ENCODE measurements at places on chromosomes 6 and 20.

DNA sequence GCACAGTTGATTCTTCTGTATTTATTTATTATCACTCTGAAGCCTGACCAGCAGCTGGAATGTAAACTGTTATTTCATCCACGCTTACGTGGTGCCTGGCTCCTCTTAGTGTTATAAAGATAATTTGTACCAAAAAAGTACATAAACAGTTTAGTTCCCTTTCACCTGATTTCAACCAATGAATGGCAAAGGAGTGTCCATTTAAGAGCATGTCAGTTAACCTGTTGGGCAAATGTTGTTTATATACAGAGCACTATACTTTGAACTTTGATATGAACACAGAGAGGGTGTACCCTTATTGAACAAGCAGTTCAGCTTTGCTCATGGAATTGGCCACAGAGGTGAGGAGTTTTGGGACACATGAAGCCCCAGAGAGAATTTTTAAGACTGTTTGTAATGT is 7.2 kb upstream of the CTCFL start:
- no peak for DNase-seq

DNA sequence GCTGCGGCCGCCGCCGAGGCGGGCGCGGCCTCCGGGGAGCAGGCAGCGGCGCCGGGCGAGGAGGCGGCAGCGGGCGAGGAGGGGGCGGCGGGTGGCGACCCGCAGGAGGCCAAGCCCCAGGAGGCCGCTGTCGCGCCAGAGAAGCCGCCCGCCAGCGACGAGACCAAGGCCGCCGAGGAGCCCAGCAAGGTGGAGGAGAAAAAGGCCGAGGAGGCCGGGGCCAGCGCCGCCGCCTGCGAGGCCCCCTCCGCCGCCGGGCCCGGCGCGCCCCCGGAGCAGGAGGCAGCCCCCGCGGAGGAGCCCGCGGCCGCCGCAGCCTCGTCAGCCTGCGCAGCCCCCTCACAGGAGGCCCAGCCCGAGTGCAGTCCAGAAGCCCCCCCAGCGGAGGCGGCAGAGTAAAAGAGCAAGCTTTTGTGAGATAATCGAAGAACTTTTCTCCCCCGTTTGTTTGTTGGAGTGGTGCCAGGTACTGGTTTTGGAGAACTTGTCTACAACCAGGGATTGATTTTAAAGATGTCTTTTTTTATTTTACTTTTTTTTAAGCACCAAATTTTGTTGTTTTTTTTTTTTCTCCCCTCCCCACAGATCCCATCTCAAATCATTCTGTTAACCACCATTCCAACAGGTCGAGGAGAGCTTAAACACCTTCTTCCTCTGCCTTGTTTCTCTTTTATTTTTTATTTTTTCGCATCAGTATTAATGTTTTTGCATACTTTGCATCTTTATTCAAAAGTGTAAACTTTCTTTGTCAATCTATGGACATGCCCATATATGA is 3.2 kb downstream of the MARCKS start:
- no peak for DNase-seq

GRCh38 chr20:42214074-42214473 is 595.9 kb upstream of the CHD6 start:
- DNase-seq = no peak

DNA sequence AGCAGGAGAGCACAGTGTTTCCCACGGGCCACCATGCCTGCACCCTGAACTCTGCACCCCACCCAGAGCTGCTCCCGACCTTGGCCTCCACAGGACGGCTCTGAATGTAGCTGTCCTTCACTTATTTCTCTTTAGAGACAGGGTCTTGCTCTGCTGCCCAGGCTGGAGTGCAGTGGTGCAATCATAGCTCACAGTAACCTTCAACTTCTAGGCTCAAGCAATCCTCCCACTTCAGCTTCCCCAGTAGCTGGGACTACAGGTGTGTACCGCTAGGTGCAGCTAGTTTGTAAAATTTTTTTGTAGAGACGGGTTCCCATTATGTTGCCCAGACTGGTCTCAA is 130.9 kb downstream of the AGPAT4 start:
- DNase-seq = no peak

GRCh38 chr6:72040111-72040510 is 153.8 kb downstream of the RIMS1 start:
- DNase-seq = no peak

GRCh38 chr6:150924808-150925589 is 59.5 kb downstream of the MTHFD1L start:
- DNase-seq = no peak

GRCh38 chr20:58306421-58307261 is 2.9 kb upstream of the RAB22A start:
- DNase-seq = no peak

DNA sequence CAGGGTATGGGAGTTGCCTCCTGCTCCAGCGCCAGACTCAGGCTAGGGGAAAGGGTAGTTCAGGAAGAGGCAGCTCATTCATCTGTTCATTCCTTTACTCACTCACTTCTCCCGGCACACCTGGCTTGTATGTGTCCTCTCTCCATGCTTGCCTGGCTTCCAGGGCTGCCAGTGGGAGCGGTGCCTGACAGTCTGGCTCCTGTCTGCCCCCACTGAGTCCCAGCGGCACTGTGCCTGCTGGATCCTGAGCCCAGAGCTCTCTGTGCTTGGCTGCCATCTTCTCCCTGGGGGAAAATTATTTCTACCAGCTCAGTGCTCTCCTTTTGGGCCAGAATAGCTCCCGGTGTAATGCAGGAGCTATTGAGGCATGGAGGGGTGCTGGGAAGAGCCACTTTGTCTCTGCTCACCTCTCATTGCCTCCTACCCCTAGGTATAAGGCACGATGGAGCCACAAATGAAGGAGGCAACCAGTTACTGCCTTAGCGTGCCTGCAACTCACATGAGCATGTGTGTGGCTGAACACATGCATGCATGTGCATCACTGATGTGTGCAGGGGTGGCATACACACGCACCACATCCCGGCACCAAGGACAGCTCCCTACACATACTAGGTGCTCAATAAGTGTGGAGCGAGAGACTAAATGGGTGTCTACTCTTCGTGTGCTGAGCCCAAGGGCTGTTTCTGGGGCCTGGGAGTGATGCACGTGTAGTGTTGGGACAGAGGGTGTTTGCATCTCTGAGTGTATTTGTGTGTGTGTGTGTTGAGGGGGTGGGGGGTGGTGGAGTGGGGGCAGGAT is 46.6 kb downstream of the CDH22 start:
- no peak for DNase-seq

GRCh38 chr6:167779993-167780655 is 46.6 kb upstream of the AFDN start:
- DNase-seq = no peak

DNA sequence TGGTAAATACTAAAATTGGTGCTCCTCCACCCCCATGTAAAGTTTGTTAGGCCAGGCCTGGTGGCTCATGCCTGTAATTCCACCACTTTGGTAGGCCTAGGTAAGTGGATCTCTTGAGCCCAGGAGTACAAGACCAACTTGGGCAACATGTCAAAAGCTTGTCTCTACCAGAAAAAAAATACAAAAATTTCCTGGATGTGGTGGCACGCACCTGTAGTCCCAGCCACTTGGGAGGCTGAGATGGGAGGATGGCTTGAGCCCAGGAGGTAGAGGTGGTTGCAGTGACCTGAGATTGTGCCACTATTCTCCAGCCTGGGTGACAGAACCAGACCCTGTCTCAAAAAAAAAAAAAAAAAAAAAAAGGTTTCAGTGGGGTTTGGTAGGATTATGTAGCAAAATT is 41.7 kb downstream of the ITCH start:
- no peak for DNase-seq

- no peak for DNase-seq
Measured at GRCh38 chr6:31851485-31851832, 11.2 kb downstream of the NEU1 start.
